Stimulated activated CD4-positive, alpha-beta T cell treated with anti-CD3 and anti-CD28 coated beads, Interleukin-1b, Interleukin-23, amount 100 ng/mL, for 1 hour (primary cell): ENCODE measurements at places on chromosomes 7 and 10.

GRCh38 chr10:31936933-31937332, 8.3 kb upstream of the ARHGAP12 start:
- no peak for DNase-seq

GRCh38 chr10:71725998-71726579, 6.5 kb upstream of the C10orf105 start:
- DNase-seq: no peak

- DNase-seq: no peak
These were observed 45.5 kb upstream of the ANAPC16 start for GRCh38 chr10:72170263-72170662.

GRCh38 chr7:121187222-121187621, 141.6 kb upstream of the WNT16 start:
- DNase-seq: no peak

- no peak for DNase-seq
These were observed 1.7 kb upstream of the CD36 start for GRCh38 chr7:80636709-80637108.

- no peak for DNase-seq
These were observed 127.8 kb downstream of the ICA1 start for GRCh38 chr7:8134089-8134733.

DNA sequence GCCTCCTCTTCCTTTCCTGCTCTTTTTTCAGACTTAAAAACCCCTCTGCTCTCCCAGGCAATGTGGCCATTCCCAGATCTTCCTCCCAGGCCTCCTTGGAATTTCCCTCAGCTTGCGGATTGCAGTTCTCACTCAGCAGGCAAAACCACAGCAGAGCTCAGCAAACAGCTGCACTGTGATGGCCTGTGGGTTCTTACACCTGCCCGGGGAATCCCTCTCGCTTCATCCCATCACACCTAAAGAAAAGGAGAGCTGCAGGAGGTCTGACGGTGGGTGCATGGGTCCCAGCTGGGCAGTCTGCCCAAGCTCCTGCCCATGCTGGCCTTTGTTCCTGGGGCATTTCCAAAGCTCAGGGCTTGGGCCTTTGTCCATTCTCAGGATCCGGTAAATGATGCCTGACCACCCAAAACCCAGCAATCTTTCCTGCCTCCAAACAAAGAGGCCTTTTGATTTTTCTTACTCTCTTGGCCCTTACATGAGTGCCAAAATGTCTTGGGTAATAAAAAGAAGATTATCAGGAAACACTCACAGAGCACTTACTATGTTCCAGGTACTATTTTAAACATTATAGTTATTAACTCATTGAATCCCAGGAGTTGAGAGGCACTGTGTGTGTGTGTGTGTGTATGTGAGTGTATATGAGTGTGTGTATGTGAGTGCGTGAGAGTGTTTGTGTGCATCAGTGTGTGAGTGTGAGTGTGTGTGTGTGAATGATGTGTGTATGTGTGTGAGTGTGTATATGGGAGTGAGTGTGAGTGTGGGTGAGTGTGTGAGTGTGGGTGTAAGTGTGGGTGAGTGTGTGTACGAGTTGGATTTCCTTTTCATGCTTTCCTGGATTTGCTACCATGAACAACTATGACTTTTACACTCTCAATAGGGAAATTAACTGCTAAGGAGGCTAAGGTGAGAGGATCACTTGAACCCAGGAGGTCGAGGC, 64.5 kb upstream of the PODXL start:
- DNase-seq: no peak

GRCh38 chr7:35263396-35263795, 9.5 kb upstream of the TBX20 start:
- no peak for DNase-seq

GRCh38 chr7:98613601-98614425, 3.3 kb upstream of the NPTX2 start:
- DNase-seq: no peak

DNA sequence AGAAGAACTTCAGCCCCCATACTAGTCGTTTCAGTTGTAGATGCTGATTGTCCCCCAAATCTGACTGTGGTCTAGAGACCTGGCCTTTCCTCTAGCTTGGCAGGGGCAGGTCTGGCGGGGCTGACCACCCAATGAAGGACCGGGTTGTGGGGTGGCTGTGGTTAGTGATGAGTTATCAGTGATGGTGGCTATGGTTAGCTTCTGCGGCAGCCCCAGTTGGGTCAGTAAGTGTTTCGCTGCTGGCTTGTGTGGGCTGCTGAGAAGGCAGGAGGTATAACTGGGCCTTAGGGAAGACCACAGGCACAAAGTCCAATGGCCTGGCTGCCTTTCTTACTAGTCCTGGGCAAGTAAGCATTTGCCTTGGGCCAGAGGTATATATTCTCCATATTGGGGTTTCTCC, 21.3 kb downstream of the VWA2 start:
- DNase-seq: no peak

GRCh38 chr7:99201027-99201426, 6.9 kb downstream of the KPNA7 start:
- no peak for DNase-seq

- DNase-seq: no peak
These were observed 26.4 kb upstream of the KLF6 start for GRCh38 chr10:3811291-3811870.

- no peak for DNase-seq
These were observed 59.9 kb upstream of the JAZF1 start for GRCh38 chr7:28240481-28240880.

DNA sequence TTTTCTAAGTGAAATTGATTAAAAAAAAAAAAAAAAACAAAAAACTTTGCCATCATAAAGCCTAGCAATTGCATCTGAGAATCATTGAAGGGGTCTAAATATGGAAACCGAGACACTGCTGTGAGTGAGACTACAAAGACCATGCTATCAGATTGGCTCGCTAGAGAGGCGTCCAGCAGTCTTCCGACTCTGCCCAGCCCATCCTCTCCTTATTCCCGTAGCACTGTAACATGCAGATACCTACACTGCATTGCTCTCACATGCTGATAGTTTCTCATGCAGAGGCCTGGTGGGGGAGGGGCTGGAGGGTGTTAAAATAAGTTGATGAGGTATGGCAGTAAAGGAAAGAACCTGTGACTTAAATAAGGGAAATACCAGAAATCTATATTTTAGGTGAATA, 130.7 kb downstream of the NRF1 start:
- no peak for DNase-seq

DNA sequence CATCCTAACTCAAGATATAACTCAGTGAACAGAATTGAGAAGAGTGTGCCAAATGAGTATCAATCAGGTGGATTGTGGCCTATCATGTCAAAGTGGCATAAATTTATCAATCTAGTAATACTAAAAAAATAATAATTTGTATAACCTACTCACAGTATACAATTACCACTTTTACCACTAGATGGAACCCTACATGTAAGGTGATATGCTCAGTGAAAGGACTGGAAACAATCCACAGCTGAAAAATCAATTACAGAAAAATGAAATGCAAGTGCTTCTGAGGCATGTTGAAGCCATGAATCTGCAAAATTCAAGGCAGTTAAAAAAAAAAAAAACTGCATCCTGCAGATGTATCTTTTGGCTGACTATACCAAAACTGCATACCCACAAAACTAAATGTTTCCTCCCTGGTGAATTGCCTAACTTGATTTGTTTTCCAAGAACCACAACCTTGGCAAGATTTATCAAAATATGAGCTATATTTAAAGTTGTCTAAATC, 13.9 kb downstream of the ARHGAP19 start:
- DNase-seq: no peak

GRCh38 chr10:103768345-103768744, 87.0 kb downstream of the SH3PXD2A start:
- DNase-seq: no peak

GRCh38 chr10:84965468-84965867, 637.1 kb downstream of the CCSER2 start:
- DNase-seq: no peak

DNA sequence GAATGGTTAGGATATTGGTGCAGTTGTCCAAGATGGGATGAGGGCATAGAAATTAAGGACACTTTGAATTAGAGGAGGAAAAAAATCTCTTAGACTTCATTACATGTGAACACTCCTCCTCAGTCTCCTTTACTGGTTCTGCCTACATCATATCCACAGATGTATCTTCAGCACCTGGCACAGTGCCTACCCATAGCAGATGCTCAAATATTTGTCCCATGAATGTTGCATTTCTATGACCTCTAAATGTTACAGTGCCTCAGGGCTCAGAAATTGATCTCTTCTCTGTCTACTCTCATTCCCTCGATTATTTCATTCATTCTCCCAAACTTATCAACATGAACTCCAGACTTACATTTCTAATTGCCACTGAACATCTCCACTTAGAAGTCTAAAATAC, 17.1 kb downstream of the CNNM1 start:
- no peak for DNase-seq

DNA sequence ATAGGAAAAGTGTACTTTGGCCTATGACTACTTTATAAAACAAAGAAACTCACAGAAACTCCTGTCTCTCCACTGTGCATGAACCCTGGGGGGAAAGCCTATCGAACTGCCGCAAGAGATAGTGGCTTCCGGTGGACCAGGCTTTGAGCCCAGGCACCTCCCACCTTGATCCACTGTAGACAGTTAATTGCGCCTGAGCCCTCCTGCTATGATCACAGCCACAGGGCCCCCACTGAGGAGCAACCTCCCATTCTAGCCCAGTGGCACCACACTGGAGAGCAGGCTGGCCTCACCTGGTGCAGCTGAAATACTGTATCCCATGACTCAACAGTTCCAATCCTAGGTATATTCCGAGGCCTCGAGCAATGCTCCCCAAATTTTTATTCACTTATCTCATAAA, 98.8 kb downstream of the COBL start:
- DNase-seq: no peak

DNA sequence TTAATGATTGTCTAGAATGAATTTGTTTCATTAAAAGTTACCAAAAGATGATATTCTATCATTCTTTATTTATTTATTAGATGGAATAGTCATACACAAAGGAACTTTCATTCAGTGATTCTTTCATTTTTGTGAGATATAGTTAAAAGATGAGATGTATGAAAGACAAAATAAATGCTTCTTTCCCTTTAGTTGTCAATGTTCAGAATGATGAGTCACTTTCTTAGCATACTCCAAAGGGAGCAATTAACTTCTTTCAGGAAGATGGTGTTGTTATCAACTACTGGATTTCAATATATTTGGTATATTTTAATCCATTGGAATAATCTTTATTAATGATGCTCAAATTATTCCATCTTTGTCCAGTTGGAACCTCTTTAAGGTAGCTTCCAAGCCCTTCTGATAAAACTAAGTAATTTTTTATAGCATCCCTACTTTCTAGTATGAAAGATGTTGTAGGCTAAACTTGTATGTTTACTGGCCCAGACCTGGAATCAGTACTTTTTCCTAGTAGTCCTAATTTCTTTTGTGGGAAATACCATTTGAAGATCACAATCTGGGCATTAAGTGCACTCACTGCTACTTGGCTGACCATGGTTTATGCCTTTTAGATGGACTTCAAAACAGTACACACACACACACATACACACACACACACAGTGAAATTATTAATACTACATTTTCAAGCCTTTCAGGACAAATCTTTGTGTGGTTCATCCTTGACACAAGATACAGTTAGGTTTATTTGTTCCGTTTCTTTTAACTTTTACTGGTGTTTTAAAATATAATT, 2.5 kb downstream of the GIMAP7 start:
- no peak for DNase-seq

- no peak for DNase-seq
These were observed 20.1 kb downstream of the LRRC20 start for GRCh38 chr10:70362328-70362727.

DNA sequence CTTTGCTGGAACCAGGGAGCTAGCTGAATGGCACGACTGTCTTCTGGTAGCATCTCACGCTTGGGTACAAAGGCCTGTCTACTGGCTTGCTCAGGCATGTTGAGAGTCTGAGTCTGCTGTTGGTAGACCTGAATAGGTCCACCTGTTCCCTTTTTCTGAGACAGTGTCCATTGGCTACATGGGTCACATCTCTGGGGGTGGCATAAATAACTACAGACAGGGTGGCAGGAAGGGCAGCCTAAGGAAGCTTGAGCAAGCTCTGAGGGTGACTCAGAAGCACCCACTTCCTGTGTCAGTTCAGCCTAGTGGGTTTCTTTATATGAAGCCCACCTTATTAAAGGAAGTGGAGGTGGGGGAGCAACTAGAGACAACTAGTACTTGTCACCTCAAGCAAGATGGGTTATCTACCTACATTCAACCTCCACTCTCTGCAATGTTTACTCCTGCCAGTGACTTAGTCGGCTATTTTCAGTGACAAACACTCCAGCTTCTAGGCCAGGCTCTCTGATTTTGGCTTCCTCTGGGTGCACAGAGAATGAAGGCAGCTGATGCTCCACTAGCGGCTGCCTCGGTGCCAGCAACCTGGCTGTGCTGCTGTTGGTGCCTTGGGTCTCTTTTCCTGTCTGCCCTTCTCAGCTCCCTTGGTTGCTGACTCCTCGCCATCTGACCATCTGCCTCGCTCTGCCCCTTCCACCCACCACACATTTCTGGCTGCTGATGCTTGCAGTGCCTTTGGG, 5.7 kb upstream of the ZYX start:
- DNase-seq: no peak

DNA sequence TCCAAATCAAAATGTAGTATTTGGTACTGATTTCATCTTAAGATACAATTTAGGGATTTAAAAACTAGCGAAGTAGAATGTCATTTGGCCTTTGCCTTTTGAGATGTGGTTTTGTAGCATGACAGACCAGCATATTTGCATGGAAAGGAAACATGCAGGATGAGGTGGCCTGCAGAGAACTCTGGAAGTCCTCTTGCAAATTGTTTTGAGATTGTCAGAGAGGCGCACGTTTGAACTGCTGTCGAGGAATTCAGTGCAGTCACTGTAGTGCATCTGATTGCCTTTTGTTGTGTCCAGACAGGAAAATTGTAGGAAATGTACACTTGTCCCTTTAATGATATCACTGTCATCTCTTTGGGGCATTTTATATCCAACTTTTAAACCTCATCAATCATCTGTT, 136.7 kb downstream of the CELF2 start:
- DNase-seq: no peak

- no peak for DNase-seq
These were observed 786 bp downstream of the TAF3 start for GRCh38 chr10:7819121-7819460.

DNA sequence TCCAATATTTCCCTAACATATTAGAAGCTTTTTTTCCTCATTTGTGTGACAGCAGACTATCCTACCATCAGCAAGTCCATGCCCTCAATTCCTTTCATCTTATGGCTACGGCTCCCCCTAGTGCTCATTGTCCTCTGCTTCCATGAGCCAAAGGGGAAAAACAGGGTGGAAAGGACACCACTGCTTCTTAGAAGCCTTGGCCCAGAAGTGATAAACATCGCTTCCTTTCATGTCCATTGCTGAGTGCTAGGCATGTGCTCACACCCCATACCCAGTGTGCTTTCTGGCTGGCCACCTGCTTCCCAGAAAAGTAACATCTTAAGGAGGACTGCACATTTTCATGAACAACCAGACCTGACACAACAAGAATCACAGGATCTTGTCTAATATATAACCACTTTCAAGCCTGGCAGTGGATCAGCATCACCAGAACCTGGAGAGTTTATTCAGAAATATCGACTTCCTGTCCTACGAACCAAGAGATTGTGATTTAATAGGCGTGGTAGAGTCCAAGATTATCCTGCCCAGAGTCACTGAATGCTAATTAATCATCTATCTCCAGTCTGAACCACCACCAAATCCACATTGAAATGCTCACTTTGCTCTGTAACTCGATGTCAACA, 650.5 kb upstream of the SORCS1 start:
- no peak for DNase-seq
